Cardiac septum (tissue), 1 donor: ENCODE measurements at places on chromosomes 13 and 19. TPM values are rescaled to one million over a fixed set of nuclear protein-coding genes. Genes with fewer than 3 reads are reported as not detected.

DNA sequence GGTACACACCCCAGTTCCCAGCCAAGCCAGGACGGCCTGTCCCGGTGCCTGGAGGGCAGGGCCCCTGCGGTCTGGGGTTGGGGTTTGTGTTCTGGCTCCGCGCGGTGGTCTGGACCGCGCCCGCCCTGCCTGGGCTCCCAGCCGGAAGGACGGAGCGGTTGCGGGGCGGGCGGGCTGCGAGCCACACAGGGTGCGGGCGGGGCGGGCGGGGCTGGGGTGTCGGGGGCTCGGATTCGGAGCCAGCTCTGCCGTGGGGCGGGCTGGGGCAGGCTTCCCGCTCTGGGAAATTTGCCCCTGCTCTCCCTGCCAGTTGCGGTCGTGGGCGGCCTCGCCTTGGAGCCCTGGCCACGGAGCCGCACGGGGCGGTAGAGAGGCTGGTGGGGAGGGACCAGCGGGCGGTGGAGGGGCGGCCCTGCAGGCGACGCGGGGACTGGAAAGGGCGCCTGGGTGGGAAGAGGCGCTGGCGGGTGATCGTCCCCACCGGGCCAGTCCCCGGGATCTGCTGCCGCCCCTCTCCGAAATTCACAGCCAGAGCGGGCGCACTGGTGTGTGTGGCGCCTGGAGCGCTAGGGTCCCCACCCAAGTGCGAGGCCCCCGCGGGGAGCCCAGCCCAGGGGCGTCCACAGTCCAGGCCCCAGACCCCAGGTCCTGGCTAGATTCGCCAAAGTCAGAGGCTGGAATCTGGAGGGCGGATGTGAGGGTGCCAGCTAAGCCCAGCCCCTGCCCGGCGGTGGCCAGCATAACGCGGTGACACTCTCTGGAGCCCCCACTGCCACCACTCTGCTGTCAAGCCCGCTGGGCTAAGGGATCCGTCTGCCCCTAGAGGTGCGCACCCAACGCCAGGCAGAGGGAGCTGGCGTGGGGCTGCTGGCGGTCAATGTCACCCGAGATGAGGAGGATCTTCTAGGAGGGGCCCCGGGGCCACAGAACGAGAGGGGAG, 11.0 kb upstream of the ZNF492 start:
- DNase-seq = peak; percentile 73

DNA sequence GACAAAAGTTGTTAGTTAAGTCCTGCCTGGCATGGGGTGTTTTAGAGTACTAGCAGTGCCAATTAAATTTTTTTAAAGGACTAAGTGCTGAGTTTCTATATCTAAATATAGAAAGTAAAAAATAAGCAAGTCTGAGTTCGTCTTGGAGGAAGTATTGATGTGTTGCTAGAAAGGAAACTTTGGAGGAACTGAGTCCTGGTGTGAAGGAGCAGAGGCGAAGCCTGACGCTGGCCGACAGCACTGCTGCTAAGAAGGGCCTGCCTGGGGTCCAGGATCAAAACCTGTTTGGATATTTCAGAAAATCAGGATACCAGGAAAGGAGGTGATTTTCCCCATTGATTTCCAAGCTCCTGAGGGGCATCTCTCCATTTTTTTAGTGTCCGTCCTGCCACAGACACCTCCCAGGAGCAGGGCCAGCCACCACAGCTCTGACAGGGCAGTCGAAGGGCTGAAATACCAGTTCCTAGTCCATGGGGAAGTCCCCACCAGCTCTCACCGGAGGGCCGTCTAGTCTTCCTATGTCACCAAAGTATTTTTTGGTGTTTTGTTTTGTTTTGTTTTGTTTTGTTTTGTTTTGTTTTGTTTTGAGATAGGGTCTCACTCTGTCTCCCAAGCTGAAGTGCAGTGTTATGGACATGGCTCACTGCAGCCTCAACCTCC, 38.2 kb upstream of the NPAS1 start:
- DNase-seq = no peak

- no peak for DNase-seq
Measured at GRCh38 chr13:81577601-81578195, 1236.8 kb upstream of the SPRY2 start.

CYP4F2 gene
- not detected for total RNA-seq

SBNO2 gene
- 37.3 TPM for total RNA-seq

DNA sequence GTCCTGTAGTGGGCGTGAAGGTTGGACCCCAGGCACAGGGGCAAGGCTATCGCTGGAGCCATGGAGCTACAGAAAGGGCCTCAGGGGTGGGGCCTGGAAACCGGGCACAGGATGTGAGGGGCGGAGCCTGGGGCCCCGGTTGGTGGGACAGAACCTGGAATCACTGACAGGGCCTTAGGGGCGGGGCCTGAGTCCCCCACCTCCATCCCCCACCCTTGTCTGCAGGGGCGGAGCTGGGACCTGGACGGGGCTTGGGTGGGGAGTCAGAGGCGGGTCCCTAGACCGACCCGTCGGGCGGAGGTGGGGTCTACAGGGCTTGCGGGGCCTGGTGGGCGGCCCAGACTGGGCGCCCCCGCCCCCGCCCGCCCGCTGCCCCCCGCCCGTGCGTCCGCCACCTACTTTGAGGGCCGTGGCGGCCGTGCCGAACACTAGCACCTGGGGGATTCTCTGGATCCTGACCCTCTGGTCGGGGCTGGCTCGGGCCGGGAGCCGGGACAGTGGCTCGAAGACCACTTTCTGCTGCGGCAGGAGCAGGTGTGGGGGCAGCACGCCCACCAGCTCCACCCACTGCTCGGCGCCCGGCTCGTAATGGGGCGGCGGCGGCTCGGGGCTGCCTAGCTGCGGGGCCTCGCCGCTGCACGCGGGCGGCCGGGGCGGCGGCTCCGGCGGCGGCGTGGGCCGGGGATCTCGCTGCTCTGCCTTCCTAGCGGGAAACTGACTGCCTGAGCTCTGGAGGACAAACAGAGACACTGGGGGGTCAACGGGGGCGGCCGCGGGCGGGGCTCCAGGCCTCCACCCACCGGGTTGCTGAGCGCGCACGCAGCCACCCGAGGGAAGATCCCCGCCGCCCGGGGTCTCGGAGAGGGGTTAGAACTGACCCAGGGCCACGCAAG, 26.3 kb downstream of the DCAF15 start:
- DNase-seq = peak; percentile 89

VSTM1 gene
- not detected for total RNA-seq

ZNF846 gene
- 10.5 TPM for total RNA-seq
